DMS79 treated with DMSO at 0.1 percent for 48 hours (cell line): ENCODE measurements at places on chromosomes 7 and 10.
A peak's percentile ranks its signal among the peaks of the same experiment; 100 is the strongest.

- DNase-seq: no peak
These were observed 101.5 kb downstream of the SLC25A40 start for GRCh38 chr7:87774690-87775089.

DNA sequence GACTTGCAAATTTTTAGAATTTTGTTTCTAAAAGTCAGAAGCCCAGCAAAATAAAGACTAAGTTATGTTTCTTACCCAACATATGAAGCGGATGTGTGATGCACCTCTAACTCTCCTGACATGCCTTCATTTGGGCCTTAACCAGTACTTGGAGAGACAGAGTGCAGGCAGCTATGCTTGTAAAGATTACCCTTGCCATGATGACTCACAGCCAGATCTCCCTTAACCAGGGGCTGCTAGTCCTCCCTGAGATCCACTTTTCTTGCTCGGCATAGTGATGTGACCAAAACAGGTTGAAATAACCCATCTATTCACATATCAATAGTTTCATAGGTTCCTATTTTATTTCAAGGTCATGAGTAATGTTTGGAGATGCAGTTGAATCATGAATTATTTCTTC lies 43.6 kb downstream of the PPP1R3A start:
- DNase-seq: no peak

DNA sequence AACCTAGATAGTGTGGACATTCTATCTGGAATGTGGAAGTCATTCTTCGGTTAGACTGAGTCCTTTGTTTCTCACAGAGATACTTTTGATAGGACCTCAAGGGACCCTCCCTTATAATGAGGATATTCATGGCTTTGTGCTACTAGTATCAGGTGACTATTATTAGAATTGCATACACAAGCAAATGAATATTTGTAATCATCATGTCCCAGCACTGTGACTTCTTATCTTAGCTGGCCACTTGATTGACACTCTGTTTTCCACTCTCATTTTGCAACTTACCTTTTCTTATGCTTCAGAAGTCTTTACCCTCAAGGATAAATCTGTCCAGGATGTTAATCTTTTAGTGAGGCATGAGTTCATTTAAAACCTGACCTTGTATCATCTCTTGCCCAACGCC lies 268.2 kb upstream of the FZD1 start:
- no peak for DNase-seq

DNA sequence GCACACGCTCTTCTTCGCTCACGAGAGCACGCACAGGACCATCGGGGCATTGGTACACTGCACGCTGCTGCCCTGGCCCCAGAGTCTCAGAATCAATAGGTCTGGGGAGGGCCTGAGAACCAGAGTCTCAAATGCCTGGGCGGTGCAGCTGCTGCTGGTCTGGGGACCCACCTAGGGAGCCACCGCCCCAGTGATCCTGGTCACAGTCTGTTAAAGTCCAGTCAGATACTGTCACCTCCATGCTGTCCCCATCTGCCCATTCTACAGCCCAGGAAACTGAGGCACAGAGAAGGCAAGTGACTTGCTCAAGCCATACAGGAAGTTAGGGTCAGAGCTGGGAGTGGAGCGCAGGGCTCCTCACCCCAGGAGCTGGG lies 38.0 kb downstream of the ZCCHC24 start:
- DNase-seq: no peak

DNA sequence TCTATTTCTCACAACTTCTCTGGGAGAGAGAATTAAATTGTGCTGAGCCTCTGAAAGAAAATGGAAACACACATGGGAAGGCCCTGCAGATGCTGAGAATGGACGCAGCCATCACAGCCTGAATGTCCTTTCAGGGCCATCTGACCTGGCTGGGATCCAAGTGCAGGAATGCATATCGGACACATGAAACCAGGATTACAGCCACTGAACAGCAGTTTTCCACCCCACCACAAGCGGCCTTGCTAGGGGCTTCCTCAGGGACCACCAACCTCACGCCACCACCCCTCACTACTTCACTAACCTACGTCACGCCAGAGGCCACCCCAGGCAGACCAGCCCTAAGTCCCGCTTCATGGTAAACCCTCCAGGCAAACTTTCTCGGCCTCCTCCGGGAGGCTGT lies 103.3 kb downstream of the DIP2C start:
- no peak for DNase-seq

DNA sequence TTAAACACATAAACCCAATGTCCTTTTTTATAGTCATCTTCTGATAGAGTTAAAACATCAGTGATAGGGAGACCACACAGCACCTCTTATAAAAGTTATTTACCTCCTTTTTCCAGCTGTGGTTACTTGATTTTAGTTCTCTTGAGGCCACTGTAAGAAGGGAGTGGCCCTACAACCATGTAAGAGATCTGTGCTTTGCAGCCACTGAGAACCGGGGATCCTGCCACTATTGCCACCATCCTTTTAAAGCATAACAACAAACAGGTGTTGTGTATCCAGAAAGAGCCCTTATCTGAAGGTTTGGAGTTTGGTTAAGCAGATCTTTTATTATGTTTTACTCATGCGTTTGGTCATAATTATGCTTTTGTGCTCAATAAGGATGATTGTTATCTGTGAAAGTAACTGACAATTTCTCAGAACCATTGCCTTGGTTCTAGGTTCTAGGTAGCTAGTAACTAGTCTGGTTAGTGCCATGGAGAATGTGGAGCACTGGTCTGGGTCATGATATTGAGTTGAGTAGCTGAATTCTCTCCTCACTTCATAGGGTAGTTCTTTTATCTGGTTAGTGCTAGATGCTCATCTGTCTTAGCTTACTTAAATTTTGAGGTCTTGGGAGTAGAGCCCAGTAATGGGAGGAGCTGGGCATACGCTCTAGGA lies 56.5 kb downstream of the ST7 start:
- DNase-seq: no peak

DNA sequence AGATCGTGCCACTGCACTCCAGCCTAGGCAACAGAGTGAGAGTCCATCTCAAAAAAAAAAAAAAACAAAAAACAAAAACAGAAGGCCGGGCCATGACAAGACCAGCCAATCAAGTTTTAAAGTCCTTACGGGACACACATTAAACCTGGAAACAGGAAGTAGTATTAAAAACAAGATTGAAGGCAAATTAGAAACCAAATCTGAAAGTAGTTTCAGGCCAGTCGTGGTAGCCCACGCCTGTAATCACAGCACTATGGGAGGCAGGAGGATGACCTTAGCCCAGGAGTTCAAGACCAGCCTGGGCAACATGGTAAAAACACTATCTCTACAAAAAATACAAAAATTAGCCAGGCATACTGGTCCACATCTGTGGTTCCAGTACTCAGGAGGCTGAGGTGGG lies 18.1 kb downstream of the PSAP start:
- DNase-seq: no peak

- peak; percentile 75 for DNase-seq
These were observed 35.3 kb downstream of the VSTM4 start for GRCh38 chr10:49080071-49080470.

DNA sequence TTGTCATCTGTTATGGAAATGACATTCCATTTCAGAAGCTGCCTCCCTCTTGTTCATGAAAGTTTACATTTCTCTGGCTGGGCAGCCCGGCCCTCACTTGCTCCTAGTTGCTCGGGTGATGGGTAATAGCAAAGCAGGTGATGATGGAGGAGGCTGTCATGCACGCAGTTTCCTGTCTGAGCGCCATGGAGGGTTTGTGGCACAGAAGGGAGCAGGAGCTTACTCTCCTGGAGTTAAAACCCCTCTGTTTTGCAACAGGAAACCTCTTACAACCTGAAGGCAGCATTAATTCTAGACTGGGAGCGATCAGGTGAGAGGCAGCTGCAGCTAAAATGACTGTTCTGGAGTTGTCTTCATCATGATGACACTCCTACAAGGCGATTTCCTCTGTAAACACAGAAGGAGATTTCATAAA lies 34.1 kb upstream of the MKI67 start:
- DNase-seq: peak; percentile 3

GRCh38 chr7:107173691-107174406 lies 5.0 kb downstream of the HBP1 start:
- no peak for DNase-seq

GRCh38 chr7:84548366-84549365 lies 354.1 kb upstream of the SEMA3A start:
- DNase-seq: no peak

GRCh38 chr7:33644489-33644888 lies 260.9 kb upstream of the BMPER start:
- no peak for DNase-seq

DNA sequence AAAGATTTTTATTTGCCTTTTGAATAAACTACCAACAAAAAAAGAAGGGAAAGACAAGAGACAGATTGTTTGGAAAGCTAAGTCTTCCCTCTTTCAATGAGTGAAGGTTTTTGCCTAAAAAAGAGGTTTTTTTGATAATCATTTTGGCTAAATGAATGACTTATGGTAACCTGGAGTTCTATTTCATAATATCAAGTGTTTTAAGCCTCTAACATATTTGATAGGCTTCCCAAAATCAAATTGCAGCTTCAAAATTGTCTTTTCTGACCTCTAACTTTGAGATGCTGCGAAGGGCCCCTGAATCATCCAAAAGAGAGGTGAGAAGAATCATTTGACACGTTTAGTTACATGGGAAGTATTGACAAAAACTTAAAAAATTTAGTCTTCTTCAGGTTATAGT lies 53.0 kb upstream of the NAMPT start:
- DNase-seq: no peak

DNA sequence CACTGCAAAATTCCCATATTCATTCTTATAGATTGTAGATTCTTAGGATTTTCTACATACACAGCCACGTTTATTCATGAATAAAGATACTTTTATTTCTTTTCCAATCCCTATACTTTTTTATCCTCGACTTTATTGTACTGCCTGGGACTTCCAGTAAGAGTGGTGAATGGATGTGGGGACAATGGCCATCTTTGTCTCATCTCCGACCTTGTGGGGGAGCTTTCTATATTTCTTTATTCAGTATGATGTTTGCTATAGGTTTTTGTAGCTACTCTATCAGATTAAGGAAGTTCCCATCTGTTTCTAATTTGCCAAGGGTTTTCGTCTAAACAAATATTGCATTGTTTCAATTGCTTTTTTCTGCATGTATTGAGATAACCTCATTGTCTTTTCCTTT lies 184.3 kb downstream of the FOXP2 start:
- no peak for DNase-seq

DNA sequence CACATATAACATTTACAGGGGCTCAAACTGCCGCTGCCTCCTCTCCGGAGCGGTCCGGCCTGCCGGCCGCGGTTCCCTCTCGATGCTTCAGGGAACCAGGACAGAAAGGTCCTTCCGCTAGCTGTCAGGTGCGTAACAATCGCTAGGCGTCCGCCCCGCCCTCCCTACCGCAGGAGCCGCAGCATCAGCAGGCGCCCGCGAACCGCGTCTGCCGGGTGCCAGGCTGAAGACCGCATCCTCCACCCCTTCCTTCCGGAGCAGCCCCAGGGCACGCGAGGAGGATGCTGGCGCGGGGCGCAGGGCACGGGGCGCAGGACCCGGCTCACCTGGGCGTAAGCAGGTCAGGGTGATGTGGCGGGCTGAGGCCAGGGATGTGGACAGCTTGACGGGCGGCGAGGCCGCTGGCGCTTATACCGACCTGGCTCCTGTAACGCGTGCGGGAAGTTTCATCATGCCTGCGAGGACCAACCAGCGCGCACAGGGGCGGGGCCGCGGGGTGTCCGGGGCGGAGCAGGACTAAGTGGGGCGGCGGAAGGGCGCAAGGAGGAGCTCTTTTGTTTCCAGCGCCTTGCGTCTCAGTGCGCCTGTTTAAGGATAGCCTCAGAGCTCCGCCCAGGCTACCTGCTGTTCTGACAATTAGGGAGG lies at the start of gene ASNS:
TSS of gene ASNS (minus strand) at position 384 of the 645 bp plus-strand sequence. CDS start 3,252 bp downstream, outside the sequence.
- DNase-seq: peak; percentile 95

- DNase-seq: no peak
These were observed 34.0 kb upstream of the PDGFA start for GRCh38 chr7:553636-554111.

GRCh38 chr7:14754631-14755030 lies 147.9 kb downstream of the DGKB start:
- DNase-seq: no peak

- no peak for DNase-seq
These were observed 23.8 kb upstream of the SLF2 start for GRCh38 chr10:100888957-100889356.

DNA sequence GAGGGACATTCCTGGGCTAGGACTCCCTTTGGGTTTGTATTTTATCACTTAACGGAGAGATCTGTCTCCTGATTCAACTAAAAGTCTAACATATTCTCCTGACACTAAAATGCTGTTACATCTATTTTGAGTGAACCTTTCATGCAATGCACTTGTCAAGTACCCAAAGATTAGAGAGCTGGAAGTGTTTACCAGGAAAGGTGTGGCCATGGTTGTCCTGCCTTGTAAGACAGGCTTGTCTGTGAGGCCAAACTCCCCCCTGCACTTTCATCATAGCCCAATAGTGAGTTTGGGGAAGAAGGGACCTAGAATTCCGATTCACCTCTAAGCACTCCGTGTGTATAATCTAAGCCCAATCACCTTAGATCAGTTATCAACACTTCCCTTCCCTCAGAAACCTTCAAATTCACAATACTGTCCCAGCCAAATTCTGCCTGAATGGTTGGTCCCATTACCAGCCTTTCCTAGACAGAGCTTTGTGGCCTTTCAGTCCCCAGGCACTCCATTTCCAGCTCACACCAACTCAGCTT lies 162.6 kb upstream of the NAMPT start:
- DNase-seq: no peak

DNA sequence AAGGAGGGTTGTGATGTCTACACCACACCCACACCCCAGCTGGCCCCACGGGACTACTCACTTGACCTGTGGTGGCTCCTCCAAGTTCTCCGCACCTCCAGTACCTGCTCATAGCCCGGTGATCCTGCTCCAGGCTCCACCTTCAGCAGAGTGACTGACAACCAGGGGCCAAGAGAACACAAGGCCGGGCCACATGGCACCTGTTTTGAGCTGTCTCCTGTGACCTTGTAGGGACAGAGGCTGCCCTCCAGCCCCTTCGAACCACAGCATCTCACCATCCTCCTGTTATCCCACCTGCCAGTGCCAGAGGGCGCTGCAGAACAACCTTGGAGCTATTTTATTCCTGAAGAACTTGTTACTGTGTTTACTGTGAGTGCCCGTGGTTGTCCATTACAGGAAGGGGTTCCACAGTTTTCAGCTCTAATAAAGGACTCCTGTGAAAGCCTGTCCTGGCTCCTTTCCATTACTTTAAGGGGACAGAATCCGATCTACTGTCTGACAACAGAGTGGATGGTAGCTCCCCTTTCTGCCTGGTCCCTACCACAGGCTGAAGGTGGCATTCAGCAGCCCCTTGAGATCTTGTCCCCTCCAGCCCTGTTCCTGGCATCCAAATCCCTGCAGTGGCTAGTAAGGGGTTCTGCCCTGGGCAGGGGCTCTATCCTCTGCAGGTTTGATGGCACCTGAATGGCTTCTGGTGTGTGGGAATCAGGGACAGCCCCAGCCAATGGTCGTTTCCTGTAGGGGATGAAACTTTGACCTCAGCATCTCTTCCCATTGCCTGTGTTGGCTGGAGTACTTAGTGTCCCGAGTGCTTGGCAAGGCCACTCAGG lies 50.8 kb downstream of the C10orf120 start:
- DNase-seq: peak; percentile 13

GRCh38 chr7:148540041-148540738 lies 50.4 kb upstream of the C7orf33 start:
- no peak for DNase-seq
